LHCN-M2 (cell line): ENCODE measurements at places on chromosomes 6 and 20. TPM values are rescaled to one million over a fixed set of nuclear protein-coding genes. Genes with fewer than 3 reads are reported as not detected.

MOG gene
- total RNA-seq, result not detected in 2 replicates

CPXM1 gene
- not detected in 2 replicates for total RNA-seq

WFDC8 gene
- total RNA-seq, result not detected in 2 replicates

WFDC5 gene
- not detected in 2 replicates for total RNA-seq

WFDC12 gene
- total RNA-seq, result not detected in 2 replicates

SRMS gene
- total RNA-seq, result not detected in 2 replicates

SASH1 gene
- total RNA-seq, result 23.1 and 29.8 TPM in 2 replicates

AKAP12 gene
- total RNA-seq, result 37.9 and 46.3 TPM in 2 replicates

- no peak for DNase-seq
Measured at GRCh38 chr20:51651921-51652549, 109.5 kb upstream of the NFATC2 start.

GRCh38 chr6:37050045-37050853, 44.8 kb downstream of the FGD2 start:
- no peak for DNase-seq

- no peak for DNase-seq
Measured at GRCh38 chr6:29853245-29853644, 25.6 kb downstream of the HLA-G start.

DNA sequence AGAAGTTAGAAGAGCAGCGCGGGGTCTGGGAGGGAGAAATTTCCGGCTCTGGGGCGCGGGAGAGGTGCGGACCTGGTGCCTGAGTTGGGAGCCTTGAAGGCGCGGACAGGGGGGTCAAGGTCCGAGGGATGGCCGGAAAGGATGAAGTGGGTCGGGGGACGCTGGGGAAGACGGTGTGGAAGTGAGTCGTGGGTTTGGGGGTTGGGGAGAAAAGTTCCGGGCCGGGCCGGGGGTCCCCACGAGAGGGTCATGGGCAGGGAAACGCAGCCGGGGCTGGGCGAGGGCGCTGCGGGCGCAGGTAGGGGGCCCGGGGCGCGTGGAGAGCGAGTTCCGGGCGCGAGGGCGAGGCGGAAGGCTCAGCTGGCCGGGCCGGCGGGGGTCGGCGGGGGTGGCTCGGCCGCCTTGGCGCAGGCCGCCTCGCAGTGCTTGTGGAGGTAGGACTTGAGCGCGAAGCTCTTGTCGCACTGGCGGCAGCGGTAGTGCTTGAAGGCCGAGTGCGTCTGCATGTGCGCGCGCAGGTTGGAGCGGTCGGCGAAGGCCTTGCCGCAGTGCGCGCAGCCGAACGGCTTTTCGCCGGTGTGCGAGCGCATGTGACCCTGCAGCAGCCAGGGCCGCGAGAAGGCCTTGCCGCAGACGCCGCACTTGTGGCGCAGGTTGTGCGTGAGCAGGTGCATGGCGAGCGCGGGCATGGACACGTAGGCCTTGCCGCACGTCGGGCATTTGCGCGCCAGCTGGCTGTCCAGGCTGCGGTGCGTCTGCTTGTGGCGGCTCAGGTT, 10.5 kb upstream of the SRXN1 start:
- no peak for DNase-seq

- no peak for DNase-seq
Measured at GRCh38 chr6:135213616-135214015, 32.5 kb downstream of the MYB start.

DNA sequence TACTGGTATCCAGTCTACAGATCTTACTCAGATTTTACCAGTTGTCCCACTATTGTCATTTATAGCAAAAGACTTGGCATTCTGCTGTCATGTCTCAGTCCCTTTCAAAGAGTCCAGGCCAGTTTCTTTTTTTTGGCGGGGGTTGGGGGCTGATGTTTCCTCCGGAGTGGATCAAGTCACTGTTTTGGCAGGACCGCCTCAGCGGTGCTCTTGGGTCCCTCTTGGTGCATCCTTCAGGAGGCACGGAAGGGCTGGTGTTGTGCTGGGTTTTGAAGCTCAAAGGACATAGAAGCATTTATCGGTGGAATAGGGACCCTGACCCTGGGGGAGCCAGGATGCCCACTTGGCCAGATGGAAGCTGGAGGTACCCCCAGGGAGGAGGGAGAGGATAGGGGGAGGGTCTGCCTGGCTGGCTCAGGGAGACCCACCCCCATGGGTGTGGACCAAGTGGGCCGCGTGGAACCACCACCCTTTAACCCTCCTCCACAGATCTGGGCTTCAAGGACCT, 10.8 kb downstream of the RBCK1 start:
- DNase-seq, result no peak

- no peak for DNase-seq
Measured at GRCh38 chr6:5439749-5440148, 178.4 kb downstream of the FARS2 start.

- DNase-seq, result no peak
Measured at GRCh38 chr6:149855741-149856140, 8.4 kb downstream of the LRP11 start.

DNA sequence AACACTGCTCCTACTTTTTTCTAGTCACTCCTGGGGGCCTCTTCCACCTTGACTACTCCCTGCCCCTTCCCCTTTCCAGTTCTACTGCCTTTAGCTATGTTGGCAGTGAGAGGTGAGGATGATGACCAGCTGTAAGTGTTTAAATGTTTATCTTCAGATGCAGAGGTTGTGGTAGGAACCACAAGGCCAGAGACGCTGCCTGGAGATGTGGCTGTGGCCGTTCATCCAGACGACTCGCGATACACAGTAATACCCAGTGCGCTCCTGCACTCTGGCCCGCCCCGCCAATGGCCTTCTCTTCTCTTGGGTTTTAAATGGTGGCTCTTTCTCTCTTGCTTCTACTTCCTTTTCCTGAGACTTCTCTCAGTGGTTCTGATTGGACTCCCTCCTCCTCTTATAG, 4.6 kb downstream of the VARS2 start:
- DNase-seq, result no peak

- no peak for DNase-seq
Measured at GRCh38 chr20:5881703-5882102, 68.6 kb downstream of the TRMT6 start.

DNA sequence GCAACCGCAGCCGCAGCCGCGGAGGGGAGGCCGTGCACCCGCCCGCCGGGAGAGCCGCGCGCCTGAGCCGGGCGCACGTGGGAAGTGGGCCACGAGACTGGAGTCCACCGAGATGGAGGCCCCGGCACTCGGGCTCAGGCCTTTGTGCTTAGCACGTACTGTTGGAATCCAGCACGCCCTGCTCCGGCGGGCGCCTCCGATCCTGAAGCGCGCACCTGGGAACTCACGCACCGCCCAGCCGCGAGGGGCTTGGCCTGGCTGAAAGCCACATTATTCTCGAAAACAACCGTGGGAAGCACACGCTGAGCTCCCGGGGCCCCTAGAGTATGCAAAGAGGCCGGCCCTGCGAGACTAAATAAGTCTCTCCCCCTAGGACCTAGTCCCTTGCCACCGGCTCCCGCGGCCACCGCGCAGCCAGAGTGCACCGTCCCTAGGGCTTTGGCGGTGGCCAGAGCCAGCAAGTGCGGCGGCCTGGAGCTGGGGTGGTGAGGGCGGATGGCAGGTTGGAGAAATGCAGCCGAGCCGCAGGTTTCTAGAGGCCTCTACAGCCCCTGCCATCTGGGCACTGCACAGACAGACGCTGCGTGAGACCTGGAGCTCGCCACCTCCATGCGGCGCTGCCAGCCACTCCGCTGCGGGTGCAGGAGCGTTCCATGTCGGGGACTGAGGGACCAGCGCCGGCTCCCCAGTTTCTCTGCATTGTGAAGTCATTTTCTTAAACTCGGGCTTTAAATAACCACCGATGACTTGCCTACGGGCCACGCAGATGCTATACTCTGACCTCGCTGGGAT, 42.0 kb upstream of the LY86 start:
- DNase-seq, result no peak

GRCh38 chr6:110447761-110448160, 28.7 kb downstream of the SLC22A16 start:
- no peak for DNase-seq

DNA sequence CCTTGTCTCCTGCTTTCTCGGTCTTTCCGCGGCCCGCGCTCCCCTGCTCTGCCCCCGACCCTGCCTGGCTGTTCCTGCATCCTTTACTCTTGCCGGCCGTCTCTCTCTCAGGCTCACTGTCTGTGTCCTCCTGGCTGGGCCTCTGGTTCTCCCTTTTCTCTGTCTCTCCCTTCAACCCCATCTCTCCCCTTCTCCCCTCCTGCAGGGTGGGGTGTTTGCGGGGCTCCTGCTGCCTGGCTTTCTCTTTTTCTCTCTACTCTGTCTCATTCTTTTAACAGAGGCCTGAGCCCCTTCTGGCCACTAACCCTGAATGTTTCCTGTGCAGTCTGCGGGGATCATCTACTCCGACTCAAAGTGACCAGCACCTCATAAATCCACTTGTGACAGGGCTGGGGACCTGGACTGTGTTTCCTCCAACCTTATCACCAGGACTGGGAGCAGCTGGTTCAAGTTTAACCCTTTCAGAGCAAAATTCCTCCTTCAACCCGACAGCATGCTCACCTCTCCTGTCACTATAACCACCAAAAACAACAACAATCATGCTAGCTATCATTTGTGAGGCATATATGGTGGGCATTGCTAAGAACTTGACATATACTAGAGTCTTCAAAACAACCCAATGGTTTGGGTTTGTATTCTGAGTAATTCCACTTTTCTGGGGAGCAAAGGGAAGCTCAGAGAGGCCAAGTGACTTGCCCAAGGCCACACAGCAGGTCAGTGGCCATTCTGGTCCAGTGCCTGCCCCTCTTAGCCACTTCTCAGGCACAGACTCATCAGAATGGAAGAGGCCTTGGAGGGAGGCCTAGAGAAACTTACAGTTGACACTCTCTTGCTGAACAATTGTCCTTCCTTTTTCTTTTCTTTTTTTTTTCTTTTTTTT, 811 bp upstream of the RSPO4 start:
- DNase-seq, result no peak

GRCh38 chr6:41049521-41049920, 3.5 kb upstream of the APOBEC2 start:
- DNase-seq, result no peak

DNA sequence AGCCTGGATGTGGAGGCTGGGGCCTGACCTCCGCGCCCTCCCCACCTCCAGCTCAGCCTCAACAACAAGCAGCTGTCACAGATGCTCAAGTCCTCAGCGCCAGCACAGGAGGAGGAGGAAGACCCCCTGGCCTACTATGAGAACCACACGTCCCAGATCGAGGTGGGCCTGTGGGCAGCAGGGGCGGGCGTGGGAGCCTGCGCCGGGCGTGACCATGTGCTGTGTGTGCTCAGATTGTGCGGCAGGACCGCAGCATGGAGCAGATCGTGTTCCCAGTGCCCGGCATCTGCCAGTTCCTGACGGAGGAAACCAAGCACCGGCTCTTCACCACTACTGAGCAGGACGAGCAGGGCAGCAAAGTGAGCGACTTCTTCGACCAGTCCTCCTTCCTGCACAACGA, 23.5 kb downstream of the UQCC2 start:
- DNase-seq, result no peak

DNA sequence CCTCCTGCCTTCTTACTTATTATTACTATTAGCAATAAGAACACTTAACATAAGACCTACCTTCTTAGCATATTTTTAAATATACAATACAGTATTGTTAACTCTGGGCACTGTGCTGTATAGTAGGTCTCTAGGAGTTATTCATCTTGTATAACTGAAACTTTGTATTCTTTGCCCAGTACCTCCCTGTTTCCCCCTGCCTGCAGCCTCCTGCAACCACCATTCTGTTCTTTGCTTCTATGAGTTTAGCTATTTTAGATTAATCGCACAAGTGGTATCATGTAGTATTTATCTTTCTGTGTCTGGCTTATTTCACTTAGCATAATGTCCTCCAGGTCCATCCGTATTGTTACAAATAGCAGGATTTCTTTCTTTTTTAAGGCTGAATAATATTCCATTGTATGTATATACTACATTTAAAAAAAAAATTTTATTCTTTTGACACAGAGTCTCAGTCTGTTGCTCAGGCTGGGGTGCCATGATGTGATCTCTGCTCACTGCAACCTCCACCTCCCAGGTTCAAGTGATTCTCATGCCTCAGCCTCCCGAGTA, 4.4 kb downstream of the C6orf89 start:
- DNase-seq, result no peak

- DNase-seq, result no peak
Measured at GRCh38 chr6:38191418-38191817, 371.9 kb downstream of the ZFAND3 start.

DNA sequence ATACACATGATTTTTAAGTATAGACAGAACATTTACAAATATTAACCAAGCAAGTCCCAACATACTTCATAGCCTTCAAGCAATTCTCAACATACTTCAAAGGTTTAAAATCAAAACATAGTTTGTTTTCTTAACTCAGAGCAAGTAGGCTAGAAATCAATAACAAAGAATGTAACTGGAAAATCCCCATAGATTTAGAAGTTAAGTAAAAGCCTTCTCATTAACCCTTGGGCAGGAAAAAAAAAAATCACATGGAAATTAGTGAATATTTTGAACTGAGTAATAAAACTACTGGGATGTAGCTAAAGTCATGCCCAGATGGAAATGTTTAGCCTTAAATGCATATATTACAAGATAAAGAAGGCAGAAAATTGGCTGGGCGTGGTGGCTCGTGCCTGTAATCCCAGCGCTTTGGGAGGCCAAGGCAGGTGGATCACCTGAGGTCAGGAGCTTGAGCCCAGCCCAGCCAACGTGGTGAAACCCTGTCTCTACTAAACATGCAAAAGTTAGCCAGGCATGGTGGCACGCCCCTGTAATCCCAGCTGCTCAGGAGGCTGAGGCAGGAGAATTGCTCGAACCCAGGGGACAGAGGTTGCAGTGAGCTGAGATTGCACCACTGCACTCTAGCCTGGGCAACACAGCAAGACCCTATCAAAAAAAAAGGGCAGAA, 316.1 kb downstream of the TAF4 start:
- DNase-seq, result no peak
